ENCODE measurements at places on chromosomes 11 and 22.

- DNase-seq, result no peak
These were observed 5.8 kb downstream of the PLEKHB1 start for GRCh38 chr11:73652046-73652730.

DNA sequence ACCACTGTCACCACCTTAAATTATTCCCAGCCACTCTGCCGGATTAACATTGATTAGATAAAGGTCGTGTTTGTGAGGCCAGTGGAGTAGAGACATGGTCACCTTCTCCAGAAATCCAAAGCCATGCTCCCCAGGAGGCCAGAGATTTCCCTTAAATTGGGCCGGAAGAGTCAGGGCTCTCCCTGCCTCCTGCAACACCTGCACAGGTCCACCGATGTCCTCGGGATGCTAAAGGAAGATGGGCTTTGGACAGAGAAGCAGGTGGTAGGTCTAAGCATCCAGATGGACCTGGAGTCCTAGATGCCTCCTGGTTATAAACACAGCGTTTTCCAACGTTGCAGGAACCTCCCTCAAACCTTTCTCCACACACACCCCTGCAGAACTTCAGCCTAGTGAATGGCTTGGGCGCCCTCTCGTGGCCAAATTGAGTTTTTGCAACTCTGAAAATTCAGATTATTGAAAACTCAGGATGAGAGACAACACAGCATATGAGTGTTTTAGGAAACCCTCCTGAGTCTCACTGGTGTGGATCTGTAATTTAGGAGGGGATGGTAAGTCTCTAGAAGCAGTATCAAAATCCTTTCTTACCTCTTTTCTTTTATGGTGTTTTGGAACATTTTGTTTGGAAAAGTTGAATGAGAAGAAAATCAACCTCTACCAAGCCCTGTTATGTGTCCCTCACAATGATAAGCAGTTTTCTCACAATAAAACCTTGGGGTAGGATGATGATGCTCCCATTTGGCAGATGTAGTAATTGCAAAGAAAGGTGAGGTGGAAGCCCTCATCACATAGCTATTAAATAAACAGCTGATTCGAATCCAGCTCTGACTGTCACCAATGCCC is 109.6 kb downstream of the RRAS2 start:
- DNase-seq, result peak; percentile 50

DNA sequence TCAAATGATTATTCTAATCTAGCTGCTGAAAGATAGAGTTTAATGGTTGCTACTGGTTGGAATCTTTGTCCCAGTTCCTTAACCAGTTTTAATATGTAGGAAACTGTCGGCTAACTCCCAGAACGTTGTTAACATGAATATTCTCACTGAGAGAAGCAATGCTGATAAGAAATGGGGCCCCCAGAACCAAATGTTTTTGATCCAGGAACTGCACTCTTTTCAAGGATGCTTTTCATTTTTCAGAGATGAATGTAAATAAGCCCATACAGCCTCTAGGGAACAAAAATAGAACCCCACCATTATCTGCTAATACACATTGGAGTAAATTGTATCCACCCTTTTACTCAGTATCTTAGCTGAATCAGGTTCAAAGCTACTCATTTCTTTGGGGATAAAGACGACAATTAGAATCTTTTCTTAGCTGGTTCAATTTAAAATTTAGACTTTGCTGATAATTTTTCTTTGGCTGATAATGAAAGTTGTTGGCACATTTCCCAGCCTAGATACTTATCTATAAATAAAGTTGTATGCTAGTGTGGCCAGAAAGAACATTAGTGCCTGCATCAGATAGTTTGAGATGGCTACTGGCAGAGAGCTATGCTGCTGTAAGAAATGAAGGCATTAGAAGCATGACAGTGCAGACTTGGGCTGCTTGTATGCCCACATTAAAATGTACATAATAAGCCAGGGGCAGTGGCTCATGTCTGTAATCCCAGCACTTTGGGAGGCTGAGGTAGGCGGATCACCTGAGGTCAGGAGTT is 323.3 kb upstream of the PDGFD start:
- DNase-seq, result no peak

GRCh38 chr11:19259487-19260345 is 19.0 kb upstream of the E2F8 start:
- DNase-seq, result peak; percentile 55

DNA sequence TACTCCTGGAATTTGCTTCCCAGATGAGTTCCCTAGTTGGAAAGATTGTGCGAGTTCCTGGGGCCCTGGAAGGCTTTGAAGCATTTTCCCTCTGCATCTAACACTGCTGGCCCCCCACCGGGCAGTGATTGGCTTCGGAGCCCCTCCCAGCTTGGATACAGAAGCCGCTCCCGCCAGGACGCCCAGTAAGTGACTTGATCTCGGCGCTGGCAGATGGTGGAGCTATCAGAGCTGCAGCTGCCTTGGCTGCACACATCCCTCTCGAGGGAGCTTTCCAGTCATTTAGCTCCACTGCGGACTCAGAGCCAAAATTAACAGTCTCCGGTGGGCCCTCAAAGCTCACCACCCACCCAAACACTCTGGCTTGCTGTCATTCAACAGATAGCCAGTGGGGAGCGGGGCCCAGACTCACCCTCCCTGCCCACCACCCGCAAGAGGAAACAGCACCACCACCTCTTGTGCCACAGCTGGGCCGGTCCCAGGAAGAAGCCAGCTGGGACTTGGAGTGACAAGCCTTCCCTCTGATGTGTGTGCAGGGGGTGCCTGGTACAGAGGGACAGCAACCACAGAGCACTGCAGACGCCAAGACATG is 162.3 kb downstream of the TRIM29 start:
- DNase-seq, result no peak

DNA sequence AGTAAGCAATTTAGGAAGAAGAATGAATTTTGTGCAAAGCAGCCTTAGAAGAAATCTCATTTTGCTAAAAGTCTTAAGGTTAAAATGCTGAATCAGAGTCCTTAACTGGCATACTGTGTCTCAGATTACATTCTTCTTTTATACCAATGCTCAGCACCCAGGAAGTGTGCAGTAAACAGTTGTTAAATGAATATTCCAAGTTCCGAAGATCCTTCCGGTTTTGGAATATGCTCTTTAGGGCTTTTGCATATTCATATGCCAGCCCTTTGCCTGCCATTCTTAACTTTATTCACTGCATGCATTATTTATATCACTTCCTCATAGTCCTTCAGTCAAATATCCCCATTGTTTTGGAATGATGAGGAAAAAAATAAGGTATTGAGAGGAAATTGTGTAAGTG is 242.0 kb downstream of the DDX10 start:
- DNase-seq, result no peak

- no peak for DNase-seq
These were observed 88.5 kb upstream of the ALX4 start for GRCh38 chr11:44398266-44399030.

DNA sequence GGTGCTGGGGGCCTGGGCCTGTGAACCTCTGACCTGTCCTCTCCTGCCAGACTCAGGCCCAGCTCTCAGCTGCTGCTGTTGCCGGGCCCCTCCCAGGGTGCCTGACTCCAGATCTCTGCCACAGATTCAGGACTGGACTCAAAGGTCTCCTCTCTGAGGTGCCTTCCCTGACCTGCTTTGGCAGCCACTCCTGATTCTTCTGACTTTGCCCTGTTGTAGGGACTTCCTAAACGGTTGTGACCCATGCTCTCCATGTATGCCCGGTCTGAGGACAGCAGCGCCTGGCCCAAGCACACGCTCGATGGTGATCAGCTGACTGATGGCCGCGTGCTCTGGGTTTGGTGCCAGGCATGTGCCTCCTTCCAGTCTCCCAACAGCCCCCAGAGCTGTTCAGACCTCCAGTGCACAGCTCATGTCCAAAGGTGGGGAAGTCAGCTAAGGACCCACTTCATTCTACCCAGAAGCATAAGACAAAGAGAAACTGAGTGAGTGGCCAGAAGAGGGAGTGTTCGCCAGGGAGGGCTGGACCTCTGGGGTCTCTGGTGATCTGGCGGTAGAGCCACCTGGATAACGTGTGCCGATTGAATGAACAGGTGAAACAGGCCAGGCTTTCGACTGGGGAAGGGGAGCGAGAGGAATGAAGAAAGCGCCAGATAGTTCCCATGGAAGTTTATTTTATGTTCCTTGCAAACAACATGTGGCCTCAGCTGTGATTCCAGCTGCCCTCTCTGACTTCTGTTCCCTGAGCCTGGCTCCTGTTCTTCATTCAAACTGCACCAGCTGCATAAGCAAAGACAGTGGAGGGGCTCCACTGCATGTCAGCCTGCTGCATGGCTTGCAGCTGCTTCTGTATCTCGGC is 8.1 kb upstream of the TOP3B start:
- DNase-seq, result no peak

GRCh38 chr11:43517518-43517917 is 158.8 kb downstream of the TTC17 start:
- DNase-seq, result no peak

- DNase-seq, result no peak
These were observed 126.1 kb downstream of the BRD1 start for GRCh38 chr22:49701380-49702067.

DNA sequence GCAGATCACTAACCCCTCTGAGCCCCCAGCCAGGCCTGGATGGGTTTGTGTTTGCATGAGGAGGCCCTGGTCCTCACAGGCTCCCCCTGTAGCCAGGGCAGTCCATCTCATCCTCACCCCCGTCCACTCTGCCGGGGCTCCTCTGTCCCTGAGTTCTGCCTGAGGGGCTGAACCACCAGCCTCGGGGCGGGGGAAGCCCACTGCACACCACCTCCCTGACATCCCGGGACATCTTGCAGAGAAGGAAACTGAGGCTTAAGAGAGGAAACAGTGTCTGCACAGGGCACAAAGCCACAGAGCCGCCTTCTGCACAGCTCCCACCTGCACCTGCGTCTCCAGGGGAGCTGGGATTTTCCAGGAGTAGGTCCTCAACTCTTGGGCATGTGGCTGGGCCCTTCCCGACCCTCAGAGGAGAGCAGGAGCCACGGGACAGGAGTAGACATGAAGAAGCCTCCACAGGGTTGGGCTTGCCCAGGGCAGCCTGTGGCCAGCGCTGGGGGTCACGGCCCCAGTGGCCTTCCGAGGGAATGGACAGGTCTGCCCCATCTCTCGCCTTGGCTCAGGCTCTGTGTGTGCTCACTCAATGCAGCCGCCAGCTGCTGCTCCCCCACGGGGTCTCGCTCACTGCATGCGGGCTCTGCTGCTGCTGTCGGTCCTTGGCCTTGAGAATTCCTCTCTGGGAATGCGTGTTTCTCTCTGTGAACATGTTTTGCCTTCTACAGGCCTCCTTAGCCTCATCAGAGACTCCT is 45.4 kb upstream of the CCDC188 start:
- DNase-seq, result no peak

DNA sequence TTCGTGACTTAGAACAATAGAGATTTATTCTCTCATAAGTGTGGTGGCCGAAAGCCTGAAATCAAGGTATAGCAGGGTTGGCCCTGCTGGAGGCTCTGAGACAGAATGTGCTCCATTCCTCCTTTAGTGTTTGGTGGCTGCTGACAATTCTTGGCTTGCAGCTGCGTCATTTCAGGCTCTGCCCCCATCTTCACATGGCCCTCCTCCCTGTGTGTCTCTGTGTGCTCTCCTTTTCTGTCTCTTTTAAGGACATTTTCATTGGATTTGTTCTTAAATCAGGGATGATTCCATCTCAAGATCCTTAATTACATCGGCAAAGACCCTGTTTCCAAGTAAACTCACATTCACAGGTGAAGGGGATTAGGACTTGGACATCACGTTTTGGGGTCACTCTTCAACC is 10.2 kb upstream of the APOL6 start:
- no peak for DNase-seq

DNA sequence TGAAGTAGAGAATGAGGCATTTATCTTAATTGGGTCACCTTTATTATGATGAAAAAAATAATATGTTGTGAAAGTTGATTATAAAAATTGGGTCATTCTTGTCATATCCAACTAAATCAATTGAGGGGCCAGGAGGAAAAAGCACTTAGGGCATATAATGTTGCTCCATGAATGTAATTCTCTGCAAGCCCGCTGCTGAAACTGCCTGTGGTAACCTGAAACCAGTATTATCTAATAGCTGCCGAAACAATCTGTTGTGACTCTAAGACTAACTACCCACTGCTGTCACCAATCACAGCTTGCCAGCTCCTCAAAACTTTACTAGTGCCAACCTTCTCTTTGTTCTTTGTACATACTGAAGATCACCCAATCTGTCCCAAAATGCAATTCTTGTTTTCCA is 115.8 kb downstream of the ATG16L2 start:
- no peak for DNase-seq

- no peak for DNase-seq
These were observed 2.9 kb downstream of the CSNK1E start for GRCh38 chr22:38314051-38314932.

DNA sequence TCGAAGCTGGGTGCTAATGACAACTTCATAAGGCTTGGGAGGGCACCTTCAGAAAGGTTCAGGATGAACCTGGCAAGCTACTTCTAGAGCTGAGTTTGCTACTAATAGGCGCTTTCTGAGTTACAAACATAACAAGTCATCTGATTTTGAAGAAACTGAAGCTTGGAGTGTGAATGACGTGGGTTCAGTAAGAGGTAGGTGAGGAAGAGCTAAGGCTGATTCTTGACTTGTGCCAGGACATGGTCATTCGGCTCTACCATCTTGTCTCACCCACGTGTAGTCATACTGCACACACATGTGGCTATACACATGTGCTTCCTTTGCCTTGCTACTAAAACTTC is 56.4 kb downstream of the SWAP70 start:
- no peak for DNase-seq

- no peak for DNase-seq
These were observed 165.2 kb upstream of the PDGFD start for GRCh38 chr11:104329078-104329665.

DNA sequence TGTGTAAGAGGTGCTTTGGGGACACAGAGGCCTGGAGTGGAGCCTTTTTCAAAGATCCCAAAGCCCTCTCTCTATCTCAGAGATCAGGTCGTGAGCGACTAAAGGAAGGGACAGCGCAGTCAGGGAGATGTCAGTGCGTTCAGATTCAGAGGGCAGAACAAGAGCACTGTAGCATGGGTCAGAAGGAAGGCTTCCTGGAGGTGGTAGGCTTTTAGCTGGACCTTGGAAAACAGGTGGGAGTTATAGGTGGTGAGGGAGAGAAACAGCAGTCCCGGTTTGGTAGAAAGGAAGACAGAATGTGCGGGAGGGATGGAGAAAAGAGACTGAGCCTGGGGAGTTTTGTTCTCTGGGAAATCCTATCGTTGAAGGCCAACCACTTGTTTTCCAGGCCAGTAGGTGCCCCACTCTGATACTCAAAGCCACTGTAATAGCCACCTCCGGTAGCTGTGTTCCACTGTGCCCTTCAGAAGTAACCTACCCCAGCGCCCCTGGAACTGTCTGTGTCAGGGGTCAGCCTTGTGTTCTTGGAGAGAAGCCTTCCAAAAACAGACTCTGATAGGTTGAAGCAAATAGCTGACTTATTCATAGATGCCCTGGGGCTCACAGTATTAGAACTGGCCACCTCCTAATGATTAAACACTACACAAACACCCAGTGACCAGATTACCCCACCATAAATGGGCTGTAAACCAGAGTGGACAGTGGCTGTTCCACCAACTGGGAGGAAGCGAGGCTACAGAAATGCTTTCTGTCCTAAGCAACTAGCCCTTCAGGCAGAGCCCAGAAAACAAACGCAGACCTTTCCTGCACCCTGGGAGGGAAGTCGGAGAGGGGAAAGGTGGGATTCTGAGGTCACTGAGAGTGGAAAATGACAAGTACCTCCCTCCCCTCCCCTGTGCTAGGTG is 157.7 kb downstream of the DBX1 start:
- no peak for DNase-seq

GRCh38 chr11:70729949-70730348 is 331.6 kb downstream of the CTTN start:
- DNase-seq, result no peak

GRCh38 chr22:35564975-35565867 is 24.6 kb downstream of the RASD2 start:
- DNase-seq, result no peak

GRCh38 chr11:73152861-73153483 is 10.9 kb upstream of the FCHSD2 start:
- peak; percentile 19 for DNase-seq

GRCh38 chr11:133162227-133162626 is 370.1 kb downstream of the OPCML start:
- DNase-seq, result no peak
